Midbrain (tissue), 1 donor: ENCODE measurements at places on chromosomes 3 and 15.

DNA sequence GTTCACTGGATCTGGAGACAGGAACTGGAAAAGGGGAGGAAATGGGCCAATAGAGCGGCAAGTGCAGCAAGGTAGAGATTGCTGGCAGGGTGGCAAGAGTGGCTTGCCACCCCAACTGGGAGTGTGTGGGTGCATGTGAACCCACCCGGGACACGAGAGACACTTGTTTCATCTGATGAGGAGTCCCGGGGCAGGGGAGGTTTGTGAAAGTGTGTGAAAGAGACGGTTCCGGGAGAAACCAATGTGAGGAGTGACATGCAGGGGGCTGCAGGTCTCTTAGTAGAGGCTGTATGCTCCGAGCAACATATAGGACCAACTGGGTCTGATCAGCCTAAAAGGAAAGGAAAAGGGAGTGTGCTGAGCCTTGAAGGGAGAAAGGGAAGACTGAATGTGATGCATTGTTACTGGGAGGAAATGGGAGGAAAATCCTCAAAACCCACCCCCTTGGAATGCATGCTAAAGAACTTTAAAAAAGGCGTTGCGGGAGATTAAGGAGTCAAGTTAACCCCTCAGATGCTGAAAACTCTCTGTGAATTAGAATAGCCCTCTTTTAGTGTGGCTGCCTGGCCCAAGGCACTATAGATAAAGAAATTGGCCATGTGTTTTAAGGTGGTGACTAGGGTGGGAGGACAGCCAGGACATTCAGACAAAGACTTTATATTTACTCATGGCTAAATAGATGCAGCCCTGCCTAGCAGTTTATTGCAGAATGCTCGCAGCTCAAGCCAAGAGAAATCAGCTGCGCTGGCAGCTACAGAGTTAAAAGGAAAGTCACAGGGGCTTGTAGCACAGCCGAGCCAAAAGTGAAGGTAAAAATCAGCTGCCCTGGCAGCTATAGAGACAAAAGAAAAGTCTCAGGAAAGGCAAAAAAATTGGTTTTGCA, 9.1 kb upstream of the SLC9C1 start:
- DNase-seq: no peak

DNA sequence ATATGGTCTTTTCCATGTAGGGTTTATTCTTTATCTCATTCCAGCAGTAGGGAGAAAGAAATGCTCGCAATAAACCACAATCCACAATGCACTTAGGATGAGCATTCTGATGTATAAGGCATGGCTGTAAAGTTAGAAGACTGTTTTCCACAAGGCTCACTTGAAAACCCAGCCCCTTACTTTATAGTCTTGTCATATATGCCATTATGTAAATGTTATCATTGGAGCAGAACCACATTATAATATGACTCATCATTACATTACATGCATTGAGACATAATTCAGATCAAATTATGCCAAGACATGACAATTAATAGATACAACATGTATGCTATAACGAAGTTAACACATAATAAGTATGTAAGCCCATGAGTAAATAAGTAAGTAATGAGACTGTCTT, 348.1 kb downstream of the LSAMP start:
- DNase-seq: no peak

- no peak for DNase-seq
Measured at GRCh38 chr3:71109241-71109976, 474.1 kb downstream of the FOXP1 start.

DNA sequence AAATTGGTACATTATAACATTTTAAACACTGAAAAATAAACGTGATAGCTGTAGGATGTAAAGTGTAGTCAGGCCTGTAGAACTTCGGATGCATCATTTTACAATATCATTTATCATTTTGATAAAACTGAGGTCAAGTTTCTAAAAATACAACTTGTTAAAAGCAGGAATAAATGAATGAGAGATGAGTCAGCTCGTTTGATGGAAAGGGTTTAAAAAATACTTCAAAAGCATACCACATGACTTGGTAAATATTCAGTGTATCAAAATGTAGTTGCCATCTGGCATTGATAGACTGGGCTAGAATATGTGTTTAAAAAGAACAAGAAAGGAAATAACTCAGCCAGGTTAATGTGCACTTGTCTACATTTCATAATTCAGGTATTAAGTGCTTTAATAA, 357.0 kb downstream of the TIGIT start:
- no peak for DNase-seq

DNA sequence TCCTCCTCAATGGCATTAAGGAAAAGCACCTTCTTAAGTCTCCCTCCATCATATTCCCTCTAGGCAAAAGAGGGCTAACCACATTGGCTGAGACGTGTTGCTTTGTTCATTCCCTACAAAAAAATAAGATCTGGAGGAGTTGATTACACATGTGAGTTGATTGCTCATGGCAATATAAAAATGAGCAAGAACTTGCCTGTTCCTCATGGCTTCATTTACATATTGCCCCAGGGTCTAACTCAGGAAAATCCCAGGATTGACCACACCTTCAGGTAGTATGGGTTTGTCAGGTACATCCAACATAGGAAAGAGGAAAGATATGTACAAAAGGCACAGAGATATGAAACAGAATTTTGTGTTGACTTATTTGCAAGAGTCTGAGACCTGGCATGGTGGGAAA, 35.5 kb downstream of the NFKBIZ start:
- no peak for DNase-seq

DNA sequence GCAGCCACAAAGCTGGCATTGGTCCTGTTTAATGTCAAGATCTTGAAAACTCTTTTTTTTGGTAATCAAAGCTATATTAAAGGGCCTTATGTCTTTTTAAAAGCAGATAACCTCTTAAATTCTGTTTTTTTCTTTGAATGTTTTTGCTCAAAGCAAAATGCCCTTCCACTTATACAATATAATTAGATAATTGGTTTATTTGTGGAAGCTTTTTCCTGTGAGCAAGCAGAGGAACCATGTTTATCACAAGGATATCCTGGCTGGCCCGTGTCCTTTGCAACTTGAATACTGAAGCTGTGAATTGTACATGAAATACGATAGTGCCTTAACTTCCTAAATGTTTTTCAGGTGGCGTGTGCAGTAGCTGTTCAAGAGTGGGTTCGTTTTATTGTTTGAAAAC, 2.6 kb downstream of the ST3GAL6 start:
- no peak for DNase-seq

DNA sequence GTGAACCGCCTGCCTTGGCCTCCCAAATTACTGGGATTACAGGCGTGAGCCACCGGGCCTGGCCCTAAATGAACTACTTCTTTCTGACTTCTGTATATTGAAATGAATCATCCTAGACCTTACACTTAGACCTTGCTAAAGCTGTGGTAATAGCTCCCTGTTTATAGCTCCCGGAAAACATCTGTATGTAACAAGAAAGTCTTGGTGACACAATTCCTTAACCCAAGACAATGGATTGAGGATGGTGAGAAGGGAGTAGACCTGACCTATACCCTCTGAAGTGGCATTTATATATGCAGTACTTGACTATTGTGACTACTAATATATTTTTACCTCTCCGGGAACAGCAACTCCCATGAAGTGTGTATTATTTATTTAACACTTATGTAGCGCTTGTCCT, 48.0 kb upstream of the TBL1XR1 start:
- no peak for DNase-seq

DNA sequence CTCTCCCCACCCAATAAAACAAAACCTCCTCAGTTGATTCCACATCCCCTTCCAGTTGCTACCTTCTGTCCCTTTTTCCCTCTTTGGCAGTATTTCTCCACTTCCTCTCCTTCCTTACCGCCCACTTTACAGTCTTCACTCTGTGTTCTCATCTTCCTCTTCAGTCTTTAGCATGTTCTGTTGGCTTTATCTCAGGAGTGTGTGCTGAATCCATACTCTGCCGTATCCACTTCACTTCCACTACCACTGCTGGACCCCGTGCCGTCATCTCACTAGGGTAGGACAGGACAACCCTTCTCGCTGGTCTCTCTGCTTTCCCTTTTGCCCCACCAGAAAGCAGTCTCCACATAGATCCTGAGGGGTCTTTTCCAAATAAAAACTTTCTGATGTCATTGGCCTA, 74.3 kb downstream of the FNDC3B start:
- no peak for DNase-seq
